ENCODE measurements at places on chromosomes 12 and 14. TPM values are rescaled to one million over a fixed set of nuclear protein-coding genes. Genes with fewer than 3 reads are reported as not detected.

DNA sequence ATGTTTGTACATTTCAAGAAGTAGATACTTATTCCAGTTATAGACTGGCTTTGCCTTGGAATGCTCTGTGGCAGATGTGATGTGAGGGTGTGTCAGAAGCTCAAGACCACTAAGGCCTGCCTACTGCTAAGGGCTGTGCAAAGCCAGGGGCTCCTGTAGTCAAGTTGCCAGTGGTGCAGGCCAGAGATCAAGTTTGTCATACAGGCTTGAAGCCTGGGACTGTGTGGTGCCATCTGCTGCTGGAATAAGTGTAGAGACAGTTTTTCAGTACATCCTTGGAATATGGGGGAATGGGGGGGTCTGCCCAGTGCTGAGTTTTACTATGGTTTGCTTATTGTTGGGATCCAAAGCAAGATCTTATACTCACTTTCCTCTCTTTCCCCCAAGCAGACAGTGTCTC is 649.9 kb upstream of the FOXG1 start:
- no peak overlapping the region for H3K4me3 ChIP-seq
- no peaks in the 10 kb centered on the region for H3K36me3 ChIP-seq
- peaks cover 37% of the 10 kb centered on the region for H3K27me3 ChIP-seq
- no peak overlapping the region for H3K27ac ChIP-seq
- no peak for DNase-seq
- peaks cover 10% of the 10 kb centered on the region for H3K4me1 ChIP-seq

GRCh38 chr14:81095539-81095938 is 125.2 kb downstream of the GTF2A1 start:
- no peak overlapping the region for H3K4me3 ChIP-seq
- DNase-seq: no peak
- H3K27ac ChIP-seq: no peak overlapping the region

DNA sequence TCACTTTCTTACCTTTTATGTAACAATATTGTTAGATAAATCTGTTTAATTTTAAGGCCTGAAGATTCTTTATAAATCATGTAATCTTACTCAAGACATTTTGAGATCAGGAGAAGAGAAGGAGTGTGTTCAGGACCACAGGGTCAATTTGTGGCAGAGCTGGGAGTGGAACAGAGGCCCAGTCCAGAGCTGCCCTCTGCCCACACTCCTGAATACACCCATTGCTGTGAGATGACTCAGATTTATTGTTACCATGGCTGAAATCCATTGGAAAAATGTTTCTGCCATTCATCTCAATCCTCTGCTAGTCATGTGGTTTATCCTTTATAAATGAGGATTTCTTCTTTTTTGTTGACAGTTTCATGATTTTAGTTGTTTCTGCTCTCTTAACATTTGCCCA is 100.5 kb upstream of the STXBP6 start:
- no peaks in the 10 kb centered on the region for H3K27me3 ChIP-seq
- H3K36me3 ChIP-seq: no peaks in the 10 kb centered on the region
- H3K4me1 ChIP-seq: peaks cover 5% of the 10 kb centered on the region

- H3K4me3 ChIP-seq: no peak overlapping the region
- DNase-seq: peak; percentile 82
- no peaks in the 10 kb centered on the region for H3K36me3 ChIP-seq
- no peaks in the 10 kb centered on the region for H3K4me1 ChIP-seq
- peaks cover 14% of the 10 kb centered on the region for H3K27me3 ChIP-seq
These were observed 96.0 kb upstream of the WSCD2 start for GRCh38 chr12:108033090-108033489.

DNA sequence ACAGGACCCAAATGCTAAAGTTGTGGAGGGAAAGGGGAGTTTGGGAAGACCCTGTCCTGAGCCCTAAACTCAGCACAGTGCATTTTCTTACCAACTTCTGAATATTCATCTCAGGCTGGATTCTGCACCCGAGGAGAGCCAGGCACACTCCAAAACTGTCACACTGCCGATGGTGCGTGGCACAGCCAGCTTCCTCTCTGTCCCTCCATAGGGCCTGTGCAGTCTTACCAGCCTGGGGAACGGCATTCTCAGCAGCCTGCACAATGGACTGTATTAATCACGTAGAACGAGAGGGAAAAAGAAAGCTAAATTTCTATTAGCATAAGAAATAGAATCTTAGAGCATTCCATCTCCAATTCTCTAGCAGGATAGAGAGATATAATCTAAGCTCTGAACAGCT is 71.3 kb upstream of the GPATCH2L start:
- no peaks in the 10 kb centered on the region for H3K27me3 ChIP-seq
- no peak overlapping the region for H3K27ac ChIP-seq
- H3K4me1 ChIP-seq: peaks cover 22% of the 10 kb centered on the region

DNA sequence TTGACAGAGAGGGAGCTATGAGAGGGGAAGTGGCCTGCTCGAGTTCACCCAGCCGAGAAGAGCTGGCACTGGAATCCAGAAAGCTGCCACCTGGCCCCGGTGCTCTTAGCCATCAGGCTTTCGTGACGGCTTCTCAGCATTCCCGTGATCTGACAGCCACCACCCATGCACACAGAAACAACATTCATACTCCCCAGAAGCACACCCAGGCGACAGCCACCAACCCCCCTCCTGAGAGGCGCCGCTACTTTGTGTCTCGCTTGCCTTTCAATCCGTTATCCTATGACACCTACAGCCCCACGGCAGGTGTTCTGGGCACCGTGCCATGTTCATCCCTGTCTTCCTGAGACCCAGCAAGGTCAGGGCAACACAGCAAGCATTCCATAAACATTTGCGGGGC is 31.4 kb downstream of the PSMC1 start:
- H3K27me3 ChIP-seq: no peaks in the 10 kb centered on the region
- no peaks in the 10 kb centered on the region for H3K4me1 ChIP-seq
- H3K4me3 ChIP-seq: no peak overlapping the region

The PIWIL1 gene
- total RNA-seq: not detected

DNA sequence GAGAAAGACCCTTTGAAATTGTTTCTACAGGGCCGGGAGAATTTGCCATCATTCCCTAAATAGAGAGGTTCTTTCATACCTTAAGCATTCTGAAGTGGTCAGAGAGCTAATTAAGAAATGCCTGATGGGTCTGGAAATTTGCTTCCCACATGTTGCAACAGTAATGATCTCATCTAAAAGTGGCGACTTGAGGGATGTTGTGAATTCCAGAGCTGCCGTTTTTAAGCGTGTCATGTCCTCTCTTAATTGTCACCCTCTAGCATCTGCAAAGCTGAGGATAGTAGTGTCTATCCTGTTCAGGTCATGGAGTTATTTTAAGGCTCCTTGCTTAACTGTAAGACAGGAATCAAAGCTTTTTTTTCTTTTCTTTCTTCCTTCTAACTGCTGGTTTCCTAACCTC is 60.4 kb downstream of the FOS start:
- H3K27me3 ChIP-seq: no peaks in the 10 kb centered on the region
- H3K36me3 ChIP-seq: no peaks in the 10 kb centered on the region
- peaks cover 6% of the 10 kb centered on the region for H3K4me1 ChIP-seq
- no peak for DNase-seq

GRCh38 chr12:58163021-58163420 is 221.7 kb downstream of the ATP23 start:
- H3K27me3 ChIP-seq: no peaks in the 10 kb centered on the region
- H3K4me3 ChIP-seq: no peak overlapping the region

DNA sequence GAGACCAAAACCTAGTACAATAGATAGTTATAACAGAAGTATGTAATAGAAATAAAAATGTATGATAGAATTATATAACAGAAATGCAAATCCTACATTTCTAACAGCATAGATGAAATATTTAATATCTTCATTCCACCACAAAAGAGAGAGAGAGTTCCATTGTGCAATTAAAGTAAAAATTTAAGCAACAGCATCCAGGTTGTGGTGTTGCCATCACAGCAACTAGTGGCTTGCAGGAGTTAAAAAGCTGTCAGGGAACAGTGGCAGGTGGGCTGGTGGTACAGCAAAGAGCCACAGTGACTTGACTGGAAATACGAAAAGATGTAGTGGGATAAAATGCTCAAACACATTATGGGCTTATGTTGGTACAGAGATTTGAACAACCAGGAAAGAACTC is 57.1 kb upstream of the MDM1 start:
- H3K27ac ChIP-seq: no peak overlapping the region
- H3K36me3 ChIP-seq: 0 out of 2 replicates have a peak, but pooled peaks cover 3% of the 10 kb centered on the region
- no peak overlapping the region for H3K4me3 ChIP-seq
- H3K4me1 ChIP-seq: no peaks in the 10 kb centered on the region
- DNase-seq: no peak

The TTC9 gene
- 34.2 TPM for total RNA-seq

The LRRK2 gene
- total RNA-seq: 0.24 TPM

The LRTM2 gene
- 0.12 TPM for total RNA-seq

DNA sequence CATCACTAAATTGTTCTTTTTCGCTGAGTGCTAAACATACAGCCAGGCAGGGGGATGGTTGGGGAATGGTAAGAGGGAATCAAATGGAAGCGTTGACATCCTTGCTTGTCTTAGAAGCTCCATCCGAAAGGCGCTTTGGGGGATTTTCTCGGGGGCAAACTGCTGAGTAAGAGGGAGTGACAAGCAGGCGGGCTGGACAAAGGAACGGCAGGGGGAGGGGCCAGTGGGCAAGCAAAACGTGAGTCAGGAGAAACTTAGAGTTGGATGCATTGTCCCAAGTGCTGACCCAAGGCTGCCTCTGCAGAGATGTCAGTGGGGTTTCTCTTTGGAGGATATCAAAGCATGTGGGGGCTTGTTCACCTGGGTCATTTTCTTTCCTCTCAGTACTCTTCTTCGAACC is 480.5 kb downstream of the VRK1 start:
- no peak overlapping the region for H3K4me3 ChIP-seq
- H3K4me1 ChIP-seq: peaks cover 12% of the 10 kb centered on the region
- H3K27ac ChIP-seq: no peak overlapping the region
- no peaks in the 10 kb centered on the region for H3K36me3 ChIP-seq
- peak; percentile 70 for DNase-seq
- no peaks in the 10 kb centered on the region for H3K27me3 ChIP-seq

The WSCD2 gene
- 0.58 TPM for total RNA-seq

DNA sequence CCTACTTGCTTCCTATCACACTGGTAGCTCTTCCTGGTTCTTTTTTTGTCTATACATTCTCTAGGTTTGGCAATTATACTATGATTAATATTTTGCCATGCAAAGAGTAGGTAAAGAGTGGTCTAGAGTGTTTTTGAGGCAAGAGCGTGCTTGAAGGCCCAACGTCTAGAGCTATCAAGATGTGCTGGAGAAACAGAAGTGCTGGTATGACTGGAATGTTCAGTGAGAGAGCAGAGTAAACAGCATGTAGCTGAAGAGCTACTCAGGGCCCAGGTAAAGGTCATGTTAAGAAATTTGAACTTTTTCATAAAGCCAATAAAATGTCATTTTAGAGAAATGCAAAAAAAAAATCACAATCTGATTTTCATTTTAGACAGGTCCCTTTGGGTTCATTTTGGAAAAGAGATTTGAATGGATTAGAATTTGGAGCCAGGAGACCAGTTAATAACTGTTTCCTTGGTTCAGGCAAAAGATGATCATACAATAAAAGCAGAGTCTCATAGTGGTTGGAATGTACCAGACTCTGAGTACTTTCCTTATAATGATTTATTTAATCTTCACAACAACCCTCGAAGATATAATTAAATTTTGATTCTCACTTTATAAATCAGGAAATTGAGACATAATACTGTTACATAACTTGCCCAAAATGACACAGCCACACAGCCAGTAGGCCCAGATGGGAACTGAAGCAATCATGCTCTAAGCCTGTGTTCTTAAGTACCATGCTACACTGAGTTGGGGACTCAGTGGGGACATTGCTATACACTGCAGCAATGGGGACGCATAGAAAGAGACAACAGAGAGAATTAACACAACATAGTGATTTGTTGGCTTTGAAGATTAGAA is 350.1 kb downstream of the NELL2 start:
- no peaks in the 10 kb centered on the region for H3K27me3 ChIP-seq
- peaks cover 8% of the 10 kb centered on the region for H3K4me1 ChIP-seq
- H3K4me3 ChIP-seq: no peak overlapping the region

DNA sequence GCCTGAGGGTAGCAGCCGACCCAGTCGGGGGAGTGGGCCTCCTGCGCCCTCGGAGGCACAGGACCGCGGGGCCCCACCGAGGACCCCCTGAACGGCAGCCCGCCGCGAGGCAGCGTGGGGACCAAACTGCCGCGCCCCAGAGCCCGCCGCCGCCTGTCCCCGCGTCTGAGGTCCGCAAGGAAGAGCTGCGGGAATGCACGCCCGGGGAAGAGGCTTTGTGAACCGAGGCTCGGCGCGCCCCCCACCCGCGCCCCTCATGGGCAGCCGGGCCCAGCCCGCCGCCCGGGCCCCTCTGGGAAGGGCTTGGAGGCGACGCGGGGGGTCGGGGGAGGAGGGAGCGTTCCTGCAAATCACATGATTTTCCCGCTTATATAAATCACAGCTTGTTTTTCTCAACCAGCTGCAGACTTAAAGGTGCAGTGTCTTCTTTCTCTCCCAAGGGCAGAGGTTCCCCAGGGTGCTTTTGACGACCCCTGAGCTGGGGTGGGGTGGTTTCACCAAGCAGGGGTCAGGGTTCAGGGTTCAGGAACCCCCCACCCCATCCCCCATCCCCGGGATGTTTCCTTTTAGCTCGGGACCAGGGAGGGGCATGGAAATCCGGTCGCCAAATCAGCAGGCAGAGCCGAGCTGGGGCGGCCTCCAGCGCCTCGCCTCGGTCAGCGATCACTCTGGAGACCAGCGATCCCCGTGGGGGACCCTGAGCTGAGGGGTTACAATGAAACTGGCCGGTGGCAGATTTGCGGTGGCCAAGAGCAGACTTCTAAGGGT is 44.7 kb upstream of the ATP23 start:
- peak; percentile 78 for DNase-seq
- H3K27me3 ChIP-seq: peaks cover 21% of the 10 kb centered on the region
- no peaks in the 10 kb centered on the region for H3K36me3 ChIP-seq
- H3K4me3 ChIP-seq: peak overlapping the region; percentile 65
- peaks cover 23% of the 10 kb centered on the region for H3K4me1 ChIP-seq

The IFNG-AS1 gene
- not detected for total RNA-seq
